Activated T-cell treated with anti-CD3 and anti-CD28 coated beads, Interleukin-2, amount 50 U/mL, for 48 hours (primary cell): ENCODE measurements at places on chromosomes 12 and 14.

GRCh38 chr12:64951944-64952343, 127.5 kb downstream of the TBC1D30 start:
- DNase-seq: no peak

GRCh38 chr12:91702843-91703425, 442.7 kb downstream of the BTG1 start:
- no peak for DNase-seq

GRCh38 chr12:65916991-65917695, 92.9 kb downstream of the HMGA2 start:
- no peak for DNase-seq

GRCh38 chr12:113443030-113443539, 20.9 kb downstream of the SDSL start:
- no peak for DNase-seq

- DNase-seq: no peak
Measured at GRCh38 chr12:64103825-64104740, 118.0 kb downstream of the KICS2 start.

DNA sequence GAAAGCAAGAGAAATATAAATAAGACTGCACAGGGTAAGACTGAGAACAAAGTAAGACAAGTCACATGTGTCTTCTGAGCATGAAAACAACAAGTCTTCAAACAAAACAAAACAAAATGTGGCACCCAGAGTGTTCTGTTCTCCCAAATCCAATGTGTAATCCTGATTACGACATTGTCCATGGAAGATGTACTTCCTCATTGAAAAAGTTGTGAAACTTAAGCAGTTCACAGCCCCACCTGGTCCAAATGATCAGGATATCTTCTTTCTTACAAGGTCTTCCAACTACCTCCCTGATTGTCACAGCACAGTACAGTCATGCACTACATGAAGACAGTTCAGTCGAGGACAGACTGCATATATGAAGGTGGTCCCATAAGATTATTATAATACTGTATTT, 23.3 kb upstream of the NEK9 start:
- no peak for DNase-seq

DNA sequence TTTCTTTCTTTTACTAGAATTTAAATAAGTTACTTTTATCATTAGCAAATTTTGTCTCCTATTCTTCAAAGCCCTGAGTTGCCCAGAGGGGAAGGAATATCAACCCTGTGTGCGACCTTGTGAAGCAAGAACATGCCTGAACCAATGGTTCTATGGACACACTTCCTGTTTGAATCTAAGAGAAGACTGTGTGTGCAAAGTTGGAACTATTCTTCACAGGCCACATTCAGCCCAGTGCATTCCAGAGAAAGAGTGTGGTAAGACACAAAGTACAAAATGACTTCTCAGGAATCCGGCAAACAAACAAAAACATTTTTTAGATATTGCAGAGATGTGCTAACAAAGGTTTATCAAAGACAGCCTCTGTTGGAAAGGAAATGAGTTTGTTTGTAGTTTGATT, 90.8 kb upstream of the PTPRQ start:
- DNase-seq: no peak

DNA sequence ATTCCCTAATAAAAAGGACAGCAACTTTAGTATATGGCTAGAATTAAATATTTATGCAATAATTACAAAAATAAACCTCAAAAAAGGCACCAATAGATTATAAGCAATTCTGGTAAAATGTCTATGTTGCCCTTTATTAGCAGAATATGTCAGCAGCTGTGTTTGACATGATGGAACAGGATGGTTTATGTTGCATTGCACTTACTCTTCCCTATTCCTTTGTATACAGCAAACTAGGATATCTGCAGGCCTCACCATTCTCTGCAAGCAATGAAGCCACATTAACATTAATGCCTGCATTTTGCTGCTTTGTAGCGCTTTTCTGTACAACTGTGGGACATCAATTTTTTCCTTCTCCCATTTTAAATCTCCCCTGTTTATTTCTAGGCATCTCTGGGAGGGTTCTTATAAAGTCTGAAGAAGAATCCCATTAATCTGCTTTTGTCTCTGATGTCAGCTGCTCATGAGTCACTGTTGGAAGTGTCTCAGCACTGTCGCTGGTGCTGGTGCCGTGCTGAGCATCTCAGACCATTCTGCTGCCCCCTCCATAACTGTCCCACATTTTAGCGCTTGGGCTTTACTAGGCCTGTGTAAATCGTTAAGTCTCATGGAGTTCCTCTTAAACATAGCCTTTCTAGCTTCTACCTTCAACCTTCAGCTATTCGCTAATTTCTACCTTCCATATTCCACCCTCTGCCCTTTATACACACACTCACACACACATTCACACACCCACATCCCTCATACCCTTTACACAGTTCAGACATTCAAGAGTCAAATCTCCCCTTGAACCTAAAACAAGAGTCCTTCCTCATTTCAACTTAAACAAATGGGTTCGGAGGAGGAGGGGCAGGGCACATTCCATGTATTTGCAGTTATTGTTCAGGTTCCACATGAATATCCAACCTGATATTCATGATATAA, 64.4 kb upstream of the TRHDE start:
- DNase-seq: no peak

DNA sequence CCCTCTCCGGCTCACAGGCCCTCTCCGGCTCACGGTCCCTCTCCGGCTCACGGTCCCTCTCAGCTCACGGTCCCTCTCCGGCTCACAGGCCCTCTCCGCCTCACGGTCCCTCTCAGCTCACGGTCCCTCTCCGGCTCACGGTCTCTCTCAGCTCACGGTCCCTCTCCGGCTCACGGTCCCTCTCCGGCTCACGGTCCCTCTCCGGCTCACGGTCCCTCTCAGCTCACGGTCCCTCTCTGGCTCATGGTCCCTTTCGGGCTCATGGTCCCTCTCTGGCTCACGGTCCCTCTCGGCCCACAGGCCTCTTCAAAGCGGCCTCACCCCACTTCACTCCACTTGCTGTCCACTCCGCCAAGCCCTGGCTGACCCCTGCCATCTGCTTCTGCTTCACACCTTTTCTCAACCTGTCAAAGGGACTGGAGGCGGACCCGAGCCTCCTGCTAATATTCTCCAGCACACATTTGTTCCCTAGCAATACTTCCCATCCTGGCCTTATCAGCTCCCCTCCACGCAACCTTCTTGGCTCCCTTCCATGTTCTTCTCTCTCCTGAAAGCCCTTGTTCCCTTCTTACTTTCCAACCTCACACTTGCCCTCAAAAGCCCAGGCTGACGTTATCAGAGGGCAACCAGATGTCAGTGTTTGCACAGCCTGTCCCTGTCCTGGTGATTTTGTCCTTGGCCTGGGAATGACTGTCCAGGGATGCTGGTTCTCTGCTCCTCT, 176.7 kb downstream of the CALM1 start:
- DNase-seq: no peak
